CD4-positive, alpha-beta T cell treated with Interleukin-17A for 1 hour (primary cell): ENCODE measurements at places on chromosomes 6 and 20.

- no peak for DNase-seq
Measured at GRCh38 chr6:145670311-145670710, 65.0 kb downstream of the EPM2A start.

DNA sequence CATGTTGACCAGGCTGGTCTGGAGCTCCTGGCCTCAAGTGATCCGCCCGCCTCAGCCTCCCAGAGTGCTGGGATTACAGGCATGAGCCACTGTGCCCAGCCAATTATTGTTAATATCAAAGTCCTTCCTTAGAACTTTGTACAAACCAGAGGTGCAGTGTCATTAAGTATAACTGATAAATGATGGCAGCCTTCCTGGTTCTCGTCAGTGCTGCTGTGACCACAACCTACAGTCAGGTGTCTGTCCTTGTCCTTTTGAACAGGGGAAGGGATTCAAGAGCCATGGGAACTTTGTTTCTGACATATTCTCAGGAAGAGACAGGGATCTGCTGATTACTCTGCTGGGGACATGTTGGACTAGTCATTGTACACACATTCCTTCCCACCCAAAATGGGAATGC, 103.2 kb upstream of the TIAM2 start:
- DNase-seq = no peak

- DNase-seq = no peak
Measured at GRCh38 chr6:34370361-34370760, 22.1 kb downstream of the NUDT3 start.

DNA sequence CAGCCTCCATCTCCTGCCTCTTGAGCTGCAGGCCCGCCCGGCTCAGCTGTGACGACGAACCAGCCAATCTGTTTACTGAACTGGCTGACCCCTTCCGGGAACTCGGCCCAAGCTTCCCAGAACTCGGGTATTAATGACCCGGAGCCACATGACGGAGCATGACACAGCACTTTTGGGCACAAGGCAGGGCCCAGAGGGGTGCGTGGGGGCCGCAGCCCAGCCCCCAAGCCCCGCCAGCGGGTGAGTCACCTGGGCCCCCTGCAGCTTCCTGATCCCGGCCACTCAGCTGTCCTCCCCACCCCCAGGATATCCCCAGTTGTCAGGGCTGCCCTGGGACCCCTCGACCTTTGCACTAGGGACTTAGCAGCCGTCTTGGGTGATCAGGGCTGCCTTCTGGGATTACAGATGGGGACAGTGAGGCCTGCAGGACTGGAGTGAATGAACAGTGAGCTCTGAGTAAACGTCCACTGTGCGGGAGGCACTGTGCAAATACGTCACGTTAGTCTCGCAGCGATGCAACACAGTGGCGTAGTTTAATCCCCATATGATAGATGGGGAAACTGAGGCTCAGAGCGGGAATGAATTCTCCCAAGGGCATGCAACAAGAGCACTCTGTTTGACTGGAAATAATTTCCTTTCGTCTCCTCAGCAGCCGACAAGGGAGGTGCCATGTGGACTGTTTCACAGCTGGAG, 102.1 kb downstream of the CEBPB start:
- DNase-seq = no peak

DNA sequence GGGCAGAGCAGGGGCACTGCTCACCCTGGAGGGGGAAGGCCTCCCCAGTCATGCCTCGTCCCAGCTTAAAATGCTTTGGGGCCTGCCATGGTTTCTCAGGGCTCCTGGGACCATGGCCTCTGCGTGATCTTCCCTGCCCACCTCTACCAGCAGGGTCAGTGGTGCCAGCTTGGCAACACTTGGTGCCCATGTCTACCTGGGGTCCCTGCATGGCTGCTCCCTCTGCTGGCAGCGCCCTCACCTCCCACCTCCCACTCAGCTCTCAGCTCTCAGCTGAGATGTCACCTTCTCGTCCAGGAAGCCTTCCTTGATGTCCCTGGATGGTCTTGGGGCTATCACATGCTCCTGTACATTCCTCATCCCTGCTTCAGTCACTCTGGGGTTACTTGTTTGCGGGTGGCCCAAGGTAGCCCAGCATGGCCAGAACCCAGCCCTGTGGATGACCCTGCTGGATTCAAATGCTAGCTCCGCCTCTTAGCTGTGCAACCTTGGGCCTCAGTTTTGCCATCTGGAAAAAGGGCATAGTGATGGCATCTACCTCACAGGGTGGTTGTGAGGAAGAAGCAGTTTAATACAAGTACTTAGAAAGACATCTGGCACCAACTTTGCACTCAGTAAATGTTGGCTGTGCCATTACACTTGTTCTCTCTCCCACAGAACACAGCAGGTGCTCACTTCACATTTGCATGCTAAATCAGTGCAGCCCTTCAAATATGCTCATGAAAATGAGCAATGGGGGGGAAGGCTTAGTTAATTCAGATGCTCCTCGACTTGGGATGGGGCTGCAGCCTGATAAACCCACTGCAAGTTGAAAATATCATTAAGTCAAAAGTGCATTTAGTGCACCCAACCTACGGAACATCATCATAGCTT, 53.5 kb upstream of the PTPN1 start:
- DNase-seq = no peak

DNA sequence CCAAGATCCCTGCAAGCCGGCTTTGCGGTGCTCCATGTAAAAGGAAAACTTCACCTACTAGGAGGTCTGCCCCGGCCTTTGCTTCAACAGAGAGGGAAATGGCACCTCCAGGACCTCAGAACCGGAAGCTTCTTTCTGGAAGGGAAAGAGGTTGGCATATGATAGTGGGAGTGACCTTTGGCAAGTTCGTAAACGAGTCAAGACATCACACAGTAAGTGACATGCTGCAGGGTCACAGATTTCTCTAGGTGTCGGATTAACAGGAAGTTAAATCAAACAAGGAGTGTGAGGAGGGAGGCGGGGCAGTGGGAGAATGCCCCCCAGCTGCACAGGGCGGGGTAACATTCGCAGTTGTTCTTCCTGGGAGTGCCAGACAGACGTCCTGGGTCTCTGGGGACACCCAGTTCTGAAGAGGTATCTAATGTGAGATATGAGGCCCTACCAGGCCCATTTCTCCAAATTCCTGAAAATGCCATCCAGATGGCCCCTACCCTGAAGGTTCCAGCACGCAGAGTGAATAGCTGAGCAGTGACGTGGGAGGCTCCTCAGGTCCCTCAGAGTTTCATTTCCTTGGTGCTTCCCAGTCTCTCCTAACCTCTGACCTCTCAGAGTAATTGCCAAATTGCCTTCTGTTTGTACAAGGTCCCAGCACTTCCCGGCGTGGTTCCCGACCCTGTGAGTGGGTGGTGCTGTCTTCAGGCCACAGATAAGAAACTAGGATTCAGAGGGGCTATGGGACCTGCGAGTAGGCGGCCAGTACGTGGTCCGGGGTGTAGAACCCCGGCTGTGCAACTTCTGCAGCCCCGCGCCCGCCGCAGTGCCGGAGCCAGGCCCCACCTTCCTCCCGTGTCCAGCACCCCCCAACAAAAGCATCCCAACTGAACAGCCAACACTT, 1.9 kb downstream of the RRBP1 start:
- DNase-seq = peak; percentile 27

DNA sequence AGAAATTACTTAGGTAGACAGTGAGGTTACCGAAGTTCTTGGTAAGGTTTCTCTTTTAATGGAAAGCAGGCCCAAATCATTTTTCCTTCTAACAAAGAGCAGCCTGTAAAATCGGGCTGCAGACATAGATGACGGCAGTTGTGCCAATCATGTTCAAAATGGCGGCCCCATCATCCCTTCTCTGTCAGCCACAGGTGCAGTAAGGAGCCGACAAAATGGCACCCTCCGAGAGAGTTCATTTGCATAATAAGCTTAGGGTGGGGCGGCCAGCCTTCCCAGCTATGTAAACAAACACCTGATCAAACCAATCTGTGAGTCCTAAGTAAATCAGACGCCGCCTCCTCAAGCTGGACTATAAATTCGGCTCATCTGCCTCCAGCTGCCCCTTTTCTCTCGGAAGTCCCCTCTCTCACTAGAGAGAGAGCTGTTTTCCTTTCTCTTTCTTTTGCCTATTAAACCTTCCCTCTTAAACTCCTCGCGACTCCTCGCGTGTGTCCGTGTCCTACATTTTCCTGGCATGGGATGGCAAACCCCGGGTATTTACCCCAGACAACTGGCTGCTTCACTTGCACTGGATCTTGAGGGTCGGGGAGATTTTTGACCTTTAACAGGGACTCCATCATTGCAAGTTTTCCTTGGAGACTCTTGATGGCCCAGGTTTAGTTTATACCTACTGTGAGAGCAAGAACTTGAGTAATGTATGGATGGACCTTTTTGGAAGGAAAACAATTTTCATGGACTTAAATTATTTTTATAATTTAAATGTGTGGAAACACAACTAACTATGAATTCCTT, 8.9 kb upstream of the DDR1 start:
- DNase-seq = no peak

- no peak for DNase-seq
Measured at GRCh38 chr6:39208223-39208739, 21.0 kb downstream of the KCNK5 start.

DNA sequence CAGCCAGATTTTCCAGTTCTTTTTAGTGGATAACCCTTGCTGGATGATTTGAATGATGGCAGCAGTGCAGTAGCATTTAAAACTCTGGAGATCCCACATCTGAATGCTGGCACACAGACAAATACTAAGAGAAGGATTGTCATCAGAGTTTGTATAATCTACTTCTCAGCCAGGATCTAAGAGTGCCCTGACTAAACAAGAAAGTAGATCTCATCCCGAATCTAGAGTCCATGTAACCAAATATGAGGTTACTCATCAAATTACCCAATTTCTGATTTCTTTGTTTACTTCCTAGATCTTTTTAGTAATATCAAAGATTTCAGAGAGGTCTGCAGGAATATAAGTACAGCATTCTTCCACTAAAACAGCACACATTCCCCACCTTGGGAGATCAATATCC, 7.8 kb downstream of the TMC2 start:
- no peak for DNase-seq

- DNase-seq = no peak
Measured at GRCh38 chr6:17021539-17021889, 80.3 kb upstream of the STMND1 start.

DNA sequence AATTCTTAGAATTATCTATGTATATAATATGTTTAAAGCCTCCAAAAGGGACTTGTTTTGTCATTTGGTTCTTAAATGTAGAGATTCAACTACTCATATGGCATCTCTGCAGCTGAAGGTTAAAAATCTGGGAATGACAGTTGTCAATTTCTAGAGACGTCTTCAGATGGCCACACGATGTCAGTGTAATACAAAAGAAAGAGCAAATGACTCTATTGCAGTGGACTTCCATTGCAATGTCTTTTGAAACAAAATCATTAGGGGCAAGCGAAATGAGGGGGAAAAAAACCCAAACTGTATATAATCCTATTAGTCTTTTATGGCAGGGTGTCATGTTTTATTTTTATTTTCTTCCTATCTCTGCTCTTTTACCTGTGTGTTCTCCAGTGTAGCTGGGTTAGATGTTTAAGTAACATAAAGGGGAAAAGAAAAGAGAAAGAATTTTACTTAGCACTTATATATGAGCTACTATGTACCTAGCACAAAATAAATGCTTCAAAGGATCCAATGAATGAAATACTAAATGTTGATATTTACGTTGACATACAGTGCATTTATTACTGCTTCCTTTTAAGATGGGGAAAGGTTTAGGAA, 26.2 kb downstream of the CCN2 start:
- DNase-seq = no peak

DNA sequence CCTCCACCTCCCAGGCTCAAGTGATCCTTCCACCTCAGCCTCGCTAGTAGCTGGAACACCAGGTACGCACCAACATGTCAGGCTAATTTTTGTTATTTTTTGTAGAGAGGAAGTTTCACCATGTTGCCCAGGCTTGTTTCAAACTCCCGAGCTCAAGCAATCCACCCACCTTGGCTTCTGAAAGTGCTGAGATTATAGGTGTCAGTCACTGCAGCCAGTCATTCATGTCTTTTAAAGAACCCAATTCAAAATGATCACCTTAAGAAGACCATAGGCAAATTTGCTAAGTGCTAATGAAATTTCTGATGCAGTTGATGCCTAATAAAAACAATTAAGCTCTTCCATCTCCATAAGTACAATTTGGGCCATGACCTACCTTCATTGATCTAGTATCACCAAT, 2.6 kb upstream of the VNN2 start:
- no peak for DNase-seq

DNA sequence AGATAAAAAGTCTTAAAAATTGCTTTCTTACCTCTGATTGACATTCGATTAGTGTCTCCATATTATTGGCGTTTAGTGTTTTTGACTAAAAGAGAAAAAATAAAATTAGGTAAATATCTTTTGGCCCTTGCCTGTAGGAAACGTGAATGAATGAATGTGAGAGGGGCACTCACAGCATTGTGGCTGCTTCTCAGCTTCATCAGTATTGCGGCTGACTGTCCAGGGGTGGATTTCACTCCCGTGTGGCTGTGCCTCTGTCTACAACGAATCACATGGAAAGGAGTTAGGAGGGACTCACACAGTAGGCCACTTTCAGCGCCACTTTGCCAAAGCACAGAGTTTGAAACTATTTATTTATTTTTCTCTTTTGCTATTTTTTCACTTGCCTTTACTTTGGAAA, 844 bp downstream of the TAGAP start:
- peak; percentile 64 for DNase-seq

DNA sequence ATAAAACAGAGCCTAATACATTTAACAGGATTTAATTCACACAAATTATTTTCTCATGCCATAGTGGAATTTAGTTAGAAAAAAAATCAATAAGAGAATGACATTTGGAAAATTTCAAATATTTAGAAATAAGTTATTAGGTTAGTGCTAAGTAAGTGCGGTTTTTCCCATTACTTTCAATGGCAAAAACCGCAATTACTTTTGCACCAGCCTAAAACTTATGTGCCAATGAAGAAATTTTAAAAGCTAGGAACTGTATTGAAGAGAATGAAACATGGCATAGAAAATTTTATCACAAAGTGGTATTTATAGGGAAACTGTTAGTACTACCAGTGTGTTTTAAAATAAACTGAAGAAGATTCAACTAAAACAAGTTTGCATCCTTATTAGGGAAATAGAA, 228.3 kb upstream of the FKBP1C start:
- DNase-seq = no peak
